ENCODE measurements at places on chromosomes 2 and 18.

- peak; percentile 86 for DNase-seq
Measured at GRCh38 chr2:29113891-29114321, 1.3 kb upstream of the CLIP4 start.

DNA sequence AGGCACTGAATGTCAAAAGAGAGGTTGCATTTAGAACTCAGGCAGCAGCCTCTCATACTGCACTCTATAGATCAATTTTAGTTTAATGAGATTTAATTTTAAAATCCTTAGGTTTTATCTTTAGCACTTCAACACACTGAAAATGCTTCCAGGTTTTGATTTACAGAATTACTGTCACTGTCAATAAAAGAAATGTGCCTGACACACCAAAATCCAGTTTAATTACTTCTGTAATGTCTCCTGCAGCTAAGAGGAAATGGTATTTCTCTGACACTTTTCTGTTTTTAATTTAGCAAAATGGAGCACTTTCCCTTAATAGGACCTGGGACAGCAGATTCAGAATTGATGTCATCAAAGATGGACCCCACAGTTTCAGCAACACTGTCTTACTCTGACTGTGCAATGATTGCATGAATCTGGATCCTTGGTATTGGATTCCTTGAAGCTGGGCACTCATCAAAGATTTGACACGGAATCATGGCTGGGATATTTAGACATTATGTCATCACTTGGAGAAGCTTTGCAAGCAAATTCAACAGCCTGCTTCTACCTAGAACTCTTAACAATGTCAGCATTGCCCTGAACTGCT is 576.5 kb downstream of the NRXN1 start:
- no peak for DNase-seq

DNA sequence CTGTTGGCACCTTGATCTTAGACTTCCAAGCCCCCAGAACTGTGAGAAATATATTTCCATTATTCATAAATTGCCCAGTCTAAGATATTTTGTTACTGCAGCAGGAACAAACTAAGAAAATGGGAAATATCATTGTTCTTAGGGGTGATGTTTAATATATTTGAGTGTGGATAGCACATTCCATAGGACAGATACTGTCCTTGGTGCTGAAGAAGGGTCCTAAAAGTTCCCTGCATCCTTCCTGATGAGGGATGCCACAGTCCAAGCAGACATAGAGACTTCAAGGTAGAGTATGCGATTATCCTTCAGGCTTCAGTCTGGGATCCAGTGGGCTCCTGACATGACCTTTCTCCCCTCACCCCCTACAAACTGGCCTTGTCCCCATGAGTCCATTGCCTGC is 689.0 kb downstream of the TDRD15 start:
- no peak for DNase-seq

GRCh38 chr18:76476665-76477561 is 18.1 kb downstream of the ZNF516 start:
- peak; percentile 46 for DNase-seq

GRCh38 chr2:45459860-45460259 is 151.2 kb downstream of the SRBD1 start:
- no peak for DNase-seq

DNA sequence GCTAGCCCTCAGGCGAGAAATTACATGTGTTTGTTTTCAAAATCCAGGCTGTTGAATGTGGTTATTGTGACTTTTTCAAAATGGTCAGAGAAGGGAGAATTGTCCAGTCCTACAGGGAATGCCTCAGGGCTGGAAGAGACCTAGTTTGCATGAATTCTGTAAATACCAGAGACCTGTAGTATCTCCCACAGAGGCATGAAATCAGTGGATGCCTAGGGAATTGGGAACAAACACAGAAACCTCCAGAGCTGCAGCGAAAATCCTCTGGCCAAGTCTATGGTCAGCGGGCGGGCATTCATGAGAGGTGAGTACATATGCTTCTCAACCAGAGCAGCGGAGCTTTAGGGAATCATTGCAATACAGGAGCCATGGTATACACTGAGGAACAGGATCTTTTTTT is 1596.5 kb upstream of the NXPH2 start:
- DNase-seq = no peak

DNA sequence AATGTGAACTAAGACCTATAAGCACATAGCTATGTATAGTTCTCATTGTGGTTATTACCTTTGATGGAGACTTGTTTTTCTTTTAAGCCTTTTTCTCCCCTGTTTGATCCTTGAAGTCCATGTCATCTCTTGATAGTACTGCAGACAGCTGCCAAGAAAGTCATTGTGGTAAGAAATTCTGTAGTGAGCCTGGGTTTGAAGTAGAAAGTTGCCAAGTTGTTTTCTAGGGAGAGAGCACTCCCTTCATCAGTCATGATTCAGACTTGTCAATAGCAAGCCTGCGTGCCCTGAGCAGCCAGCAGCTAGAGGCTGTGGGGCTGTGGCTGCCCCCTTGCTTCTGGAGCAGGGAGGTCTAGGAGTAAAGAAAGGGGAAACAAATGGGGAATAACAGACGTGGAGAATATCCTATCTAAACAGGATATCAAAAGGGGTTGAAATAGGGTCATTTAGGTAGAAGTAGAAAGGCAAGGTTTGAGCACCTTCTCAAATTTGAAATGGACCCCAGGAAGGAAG is 8.4 kb downstream of the SP5 start:
- no peak for DNase-seq

- no peak for DNase-seq
Measured at GRCh38 chr2:60485055-60485454, 68.4 kb downstream of the BCL11A start.

- DNase-seq = no peak
Measured at GRCh38 chr18:3792711-3793110, 342.7 kb downstream of the TGIF1 start.

GRCh38 chr2:36811071-36811470 is 114.6 kb downstream of the VIT start:
- DNase-seq = no peak

GRCh38 chr2:34266908-34267697 is 668.0 kb upstream of the FAM98A start:
- DNase-seq = no peak
